Retina (tissue), 1 donor: ENCODE measurements at places on chromosomes 7 and 10.

DNA sequence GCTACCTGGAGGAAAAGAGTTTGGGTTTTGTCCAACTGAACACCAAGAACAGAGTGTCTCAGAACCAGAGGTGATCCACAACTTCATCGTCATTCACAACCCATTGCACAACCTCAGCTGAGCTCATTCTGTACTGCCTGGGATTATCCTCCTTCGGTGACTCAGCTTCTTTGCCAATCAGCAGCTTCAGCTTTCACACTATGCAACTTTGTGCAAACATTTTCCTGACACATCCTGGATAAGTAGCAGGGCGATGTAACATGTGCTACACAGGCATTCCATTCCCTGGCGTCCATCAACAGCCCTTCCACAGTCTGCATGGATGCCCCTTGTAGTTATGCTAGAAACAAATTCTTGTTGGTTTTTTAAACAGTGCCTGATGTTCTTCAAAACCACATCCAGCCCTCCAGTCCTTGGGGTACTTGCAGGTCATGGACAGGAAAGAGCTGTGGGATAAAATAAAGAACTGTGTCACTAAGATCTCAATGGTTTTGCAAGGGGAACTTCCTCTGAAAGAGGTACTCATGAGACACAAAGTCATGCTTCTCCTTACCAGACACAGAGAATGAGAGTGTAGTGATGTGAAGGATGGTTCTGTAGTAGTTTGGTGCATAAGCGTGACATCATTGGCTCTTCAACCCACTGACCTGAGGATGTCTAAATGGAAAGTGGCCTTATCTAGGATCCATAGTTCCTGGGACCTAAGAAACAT is 478.5 kb downstream of the KIF20B start:
- DNase-seq: no peak

DNA sequence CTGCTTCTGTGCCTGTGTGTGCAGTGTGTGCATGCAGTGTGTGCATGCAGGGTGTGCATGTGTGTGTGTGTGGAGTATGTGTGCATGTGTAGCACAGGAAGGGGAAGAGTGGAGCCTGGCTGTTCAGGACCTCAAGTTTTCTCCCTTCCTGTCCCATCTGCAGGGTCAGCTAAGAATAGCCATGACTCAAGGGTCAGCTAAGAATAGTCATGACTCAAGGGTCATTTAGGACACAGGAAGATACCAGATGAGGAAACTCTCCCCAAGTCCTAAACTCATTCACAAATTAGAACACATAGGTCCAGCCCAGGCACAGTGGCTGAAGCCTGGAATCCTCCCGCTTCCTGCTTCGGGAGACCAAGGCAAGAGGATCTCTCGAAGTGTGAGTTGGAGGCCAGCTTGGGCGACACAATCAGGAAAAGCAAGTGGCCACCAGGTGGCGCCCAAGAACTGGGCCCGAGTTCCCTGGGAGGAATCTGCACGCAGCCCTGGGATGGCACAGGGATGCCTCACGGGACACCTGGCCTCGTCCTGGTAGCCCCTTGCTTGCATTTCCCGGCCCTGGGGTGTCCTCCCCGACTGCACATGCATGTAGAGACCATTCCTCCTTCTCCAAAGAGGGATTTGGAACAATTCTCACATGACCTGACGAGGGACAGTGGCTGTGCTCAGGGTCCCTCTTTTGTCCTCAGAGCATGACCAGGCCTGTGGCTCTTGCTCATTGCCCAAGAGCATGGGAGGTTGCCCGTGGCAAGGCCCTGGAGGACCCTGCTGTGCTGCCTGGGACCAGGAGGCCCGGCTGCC is 21.4 kb upstream of the VOPP1 start:
- DNase-seq: peak; percentile 54

GRCh38 chr10:101014966-101015581 is 15.5 kb downstream of the LZTS2 start:
- no peak for DNase-seq

DNA sequence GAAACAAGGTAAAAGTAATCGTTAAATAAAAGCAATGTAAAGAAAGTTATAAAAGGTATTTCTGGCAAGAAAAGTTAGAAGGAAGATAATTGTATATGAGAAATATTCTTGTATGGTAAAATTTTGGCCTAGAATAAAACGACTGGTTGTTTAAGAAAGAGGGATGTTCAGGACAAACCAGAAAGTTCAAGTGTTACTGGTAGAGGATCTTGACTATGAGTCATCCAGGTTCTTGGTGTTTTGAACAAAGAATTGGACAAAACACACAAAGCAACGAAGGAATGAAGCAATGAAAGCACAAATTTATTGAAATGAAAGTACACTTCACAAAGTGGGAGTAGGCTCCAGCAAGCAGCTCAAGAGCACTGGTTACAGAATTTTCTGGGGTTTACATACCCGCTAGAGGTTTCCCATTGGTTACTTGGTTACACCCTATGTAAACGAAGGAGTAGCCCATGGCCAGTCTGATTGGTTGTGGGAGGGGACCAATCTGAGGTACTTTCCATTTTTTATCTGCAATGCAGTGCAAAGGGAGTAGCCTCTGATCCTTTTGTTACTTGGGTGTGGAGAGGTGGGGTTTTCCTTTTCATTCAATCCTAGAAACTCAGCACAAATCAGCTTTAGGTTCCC is 22.4 kb upstream of the GARS1 start:
- DNase-seq: no peak

DNA sequence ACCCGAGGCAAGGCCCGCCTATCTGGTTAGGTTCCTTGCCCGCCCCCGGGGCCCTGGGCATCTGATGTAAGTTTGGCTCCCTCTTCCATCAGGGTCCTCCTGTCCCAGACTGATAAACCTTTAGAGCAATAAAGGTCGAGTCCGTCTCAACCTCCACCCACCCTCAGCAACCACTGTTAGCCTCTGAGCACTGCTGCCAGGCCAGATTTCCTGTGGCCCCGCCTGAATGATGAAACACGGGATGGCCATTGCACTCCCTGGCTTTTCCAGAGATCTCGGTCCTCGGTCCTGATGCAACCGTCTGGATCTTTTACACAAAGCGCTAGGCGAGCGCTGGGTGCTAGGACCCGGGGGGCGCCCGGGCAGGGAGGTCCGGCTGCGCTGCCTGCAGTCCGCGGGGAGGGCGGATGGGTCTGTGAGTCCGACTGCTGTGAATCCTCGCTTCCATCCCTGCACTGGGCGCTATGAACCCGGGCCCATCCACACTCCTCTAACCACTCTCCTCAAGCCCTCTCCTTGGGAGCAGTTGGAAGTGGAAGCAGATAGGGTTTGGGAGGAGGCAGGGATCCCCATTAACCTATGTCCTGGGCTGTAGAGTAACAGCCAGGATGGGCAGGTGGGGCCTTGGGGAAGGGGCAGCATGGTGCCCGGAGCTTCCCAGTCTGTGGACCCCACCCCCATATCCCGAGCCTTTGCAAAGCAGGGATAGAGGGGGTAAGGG is 875 bp upstream of the DDIT4 start:
- peak; percentile 93 for DNase-seq

- DNase-seq: no peak
These were observed 417.0 kb upstream of the FOXK1 start for GRCh38 chr7:4265066-4265465.

GRCh38 chr10:19577807-19578206 is 238.4 kb upstream of the PLXDC2 start:
- no peak for DNase-seq

DNA sequence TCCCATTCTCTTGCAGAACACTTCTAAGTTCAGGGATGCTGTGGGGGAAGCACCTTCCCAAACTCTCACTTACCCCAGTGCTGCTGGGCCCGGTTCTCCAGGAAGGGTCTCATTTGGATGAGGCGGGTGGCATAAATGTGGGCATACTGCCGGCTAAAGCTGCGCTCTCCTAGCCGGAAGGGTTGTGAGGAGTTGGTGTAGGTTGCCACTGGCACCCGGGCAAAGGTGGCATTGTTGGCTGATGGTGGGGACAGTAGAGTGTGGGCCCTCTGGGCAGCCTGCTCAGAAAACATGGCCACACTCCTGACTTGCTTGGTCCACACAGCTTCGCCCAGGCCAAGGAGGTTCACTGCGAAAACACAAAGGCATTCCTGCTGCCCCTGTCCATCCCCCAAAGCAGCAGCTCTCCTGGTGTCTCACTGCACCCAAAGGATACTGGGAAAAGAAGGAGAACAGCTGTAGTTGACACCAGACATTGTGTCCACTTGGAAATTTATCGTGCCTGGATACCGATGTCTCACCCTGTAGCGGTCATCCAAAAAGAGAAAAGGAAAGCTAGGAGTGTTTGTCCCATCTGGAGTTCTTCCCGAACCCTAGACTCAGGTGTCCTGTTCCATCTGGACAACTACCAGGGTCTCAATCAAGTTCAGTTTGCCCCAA is 1.5 kb downstream of the POLD2 start:
- no peak for DNase-seq

GRCh38 chr10:14740684-14741247 is 33.9 kb downstream of the FAM107B start:
- DNase-seq: no peak
